ENCODE measurements at places on chromosomes 7 and 10. TPM values are rescaled to one million over a fixed set of nuclear protein-coding genes. Genes with fewer than 3 reads are reported as not detected.

IDI2 gene
- total RNA-seq: not detected

PBLD gene
- 2.3 TPM for total RNA-seq

GPNMB gene
- total RNA-seq: 36.6 TPM

FAM24A gene
- not detected for total RNA-seq

TYSND1 gene
- total RNA-seq: 31.4 TPM

VWC2 gene
- total RNA-seq: not detected

COL13A1 gene
- not detected for total RNA-seq

GRCh38 chr7:81484261-81484660, 285.6 kb downstream of the HGF start:
- no peak for DNase-seq

DNA sequence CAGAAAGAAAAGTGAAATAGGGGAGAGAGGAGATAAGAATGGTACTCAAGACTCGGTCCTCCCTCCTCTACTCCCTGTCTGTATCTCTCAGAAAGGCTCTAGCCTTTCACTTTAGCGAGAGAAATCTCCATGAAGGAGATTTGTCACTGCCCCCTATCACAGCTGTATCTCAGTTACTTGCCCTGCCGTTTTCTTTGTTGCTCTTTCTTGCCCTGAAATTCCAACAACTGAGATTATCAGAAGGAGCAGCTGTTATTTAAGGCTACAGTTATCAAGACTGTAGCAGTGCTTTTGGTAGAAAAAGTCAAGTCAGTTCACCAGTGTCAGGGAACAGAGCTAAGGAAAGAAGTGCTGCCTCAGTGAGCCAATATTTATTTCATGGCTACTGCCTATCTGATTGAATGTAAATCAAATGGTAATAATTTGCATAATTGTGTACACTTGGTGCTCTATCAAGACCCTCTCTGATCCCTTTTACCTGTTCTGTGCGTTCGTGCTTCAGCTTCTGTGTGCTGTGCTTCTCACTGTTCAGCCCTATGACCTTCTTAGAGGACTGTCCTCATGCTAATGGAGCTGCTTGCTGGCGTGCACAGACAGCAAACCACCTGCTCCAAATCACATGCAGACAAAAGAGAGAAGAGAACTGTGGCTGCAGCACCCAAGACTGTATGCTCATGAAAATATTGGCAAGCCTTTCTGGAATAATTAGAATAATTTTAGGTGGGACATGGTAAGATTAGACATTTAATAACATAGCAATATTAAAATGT, 180.2 kb upstream of the FAM3C start:
- no peak for DNase-seq

All from CD4-positive, alpha-beta memory T cell (primary cell).